NCI-H345 (cell line): ENCODE measurements at places on chromosomes 3 and 15.

GRCh38 chr15:67403428-67404154 is 117.3 kb upstream of the C15orf61 start:
- DNase-seq = no peak

DNA sequence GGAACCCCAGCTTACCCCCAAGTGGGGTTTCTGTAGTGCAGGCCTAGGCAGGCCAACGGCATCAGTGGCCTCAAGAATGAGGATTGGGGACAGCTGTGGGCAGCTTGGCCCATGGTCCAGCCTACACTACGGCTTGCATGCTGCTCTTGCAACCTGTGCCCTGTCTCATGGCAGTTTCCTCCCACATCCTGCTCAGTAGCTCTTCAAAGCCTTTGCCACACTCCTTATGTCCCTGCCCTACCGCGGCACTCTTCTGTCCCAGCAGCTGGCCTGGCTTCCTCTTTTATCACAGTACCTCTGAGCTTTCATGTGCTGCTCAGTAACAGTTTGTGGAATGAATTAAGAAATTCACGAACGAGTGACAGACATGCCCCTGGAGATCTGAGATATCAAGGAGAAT is 431.0 kb downstream of the EPHB1 start:
- DNase-seq = no peak

GRCh38 chr15:41105348-41106334 is 10.4 kb downstream of the INO80 start:
- no peak for DNase-seq

DNA sequence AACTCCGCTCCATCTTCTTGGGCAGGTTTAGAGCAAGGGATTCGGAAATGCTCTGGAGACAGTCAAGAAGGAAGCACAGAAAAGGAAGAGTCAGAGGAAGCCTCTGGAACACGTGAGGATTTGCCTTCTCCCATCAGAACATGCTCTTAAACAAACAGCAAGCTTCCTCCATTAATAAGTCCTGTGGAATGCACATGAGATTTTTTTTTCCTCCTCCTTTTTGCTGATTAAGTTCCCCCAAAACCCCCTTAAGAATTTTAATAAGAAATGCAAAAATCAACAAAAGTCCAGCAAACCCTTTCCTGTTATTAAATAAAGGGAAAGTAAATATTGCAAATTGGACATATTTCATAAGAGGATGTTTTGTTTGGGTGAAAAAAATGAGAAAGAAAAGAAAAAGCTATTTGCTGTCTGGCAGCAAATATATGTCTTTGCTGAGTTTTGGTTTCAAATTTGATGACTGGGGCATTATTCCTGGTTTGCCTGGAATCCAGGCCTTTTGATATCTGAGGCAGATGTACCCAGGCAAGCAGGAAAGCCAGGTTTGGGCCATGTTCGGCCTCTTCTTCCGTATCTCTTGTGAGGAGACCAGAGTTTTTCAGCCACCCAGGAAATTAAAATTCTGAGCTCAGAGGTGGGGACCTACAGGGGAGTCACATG is 7.9 kb upstream of the TSEN2 start:
- no peak for DNase-seq

- DNase-seq = no peak
Measured at GRCh38 chr15:42102646-42103235, 8.4 kb upstream of the PLA2G4D start.

- no peak for DNase-seq
Measured at GRCh38 chr3:4410606-4411005, 56.5 kb downstream of the SUMF1 start.

DNA sequence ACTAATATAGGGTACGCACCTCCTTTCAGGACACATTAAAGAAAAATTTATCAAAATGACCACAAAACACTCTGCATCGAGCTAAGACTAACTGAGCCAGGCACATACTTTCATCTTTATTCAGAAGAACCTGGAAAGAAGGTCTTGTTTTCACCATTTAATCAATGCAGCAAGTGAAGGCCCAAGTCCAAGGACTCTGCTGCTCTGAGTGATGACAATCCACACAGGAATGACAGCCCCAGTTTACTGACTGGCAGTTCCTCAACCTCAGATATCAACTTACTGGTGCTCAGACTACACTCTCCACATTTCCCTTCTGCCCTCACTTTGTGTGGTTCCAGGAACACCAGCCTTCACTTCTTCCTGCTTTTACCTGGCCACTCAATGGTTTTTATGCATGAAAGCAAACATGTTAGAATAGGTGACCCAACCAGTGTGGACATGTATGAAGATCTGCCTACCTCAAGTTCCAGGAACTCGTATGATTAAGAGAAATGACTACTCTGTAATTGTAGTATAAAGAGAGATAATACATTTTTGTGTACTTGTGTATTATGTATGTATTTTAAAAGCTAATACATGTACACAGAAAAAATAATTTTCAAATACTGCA is 29.1 kb upstream of the RASA2 start:
- no peak for DNase-seq

- DNase-seq = peak; percentile 43
Measured at GRCh38 chr3:184314700-184315542, 515 bp downstream of the EIF4G1 start.

DNA sequence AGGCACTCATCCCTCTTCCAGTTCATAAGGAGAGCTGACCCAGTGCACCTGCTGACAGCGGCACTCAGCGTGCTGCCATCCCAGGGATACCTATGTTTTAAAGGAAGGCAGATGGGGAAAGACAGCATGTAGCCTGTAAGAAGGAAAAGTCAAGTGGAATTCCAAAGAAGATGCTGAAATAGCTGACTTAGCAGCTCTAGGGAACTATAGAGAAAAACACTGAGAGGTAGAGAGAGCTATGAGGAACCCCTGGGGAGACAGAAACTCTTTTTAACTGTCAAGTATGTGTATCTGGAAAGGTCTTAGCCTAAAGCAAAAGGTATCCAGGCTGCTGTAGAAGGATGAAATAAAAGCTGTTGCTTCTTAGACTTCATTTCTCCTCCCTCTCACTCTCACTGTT is 113.4 kb upstream of the BCL6 start:
- no peak for DNase-seq

DNA sequence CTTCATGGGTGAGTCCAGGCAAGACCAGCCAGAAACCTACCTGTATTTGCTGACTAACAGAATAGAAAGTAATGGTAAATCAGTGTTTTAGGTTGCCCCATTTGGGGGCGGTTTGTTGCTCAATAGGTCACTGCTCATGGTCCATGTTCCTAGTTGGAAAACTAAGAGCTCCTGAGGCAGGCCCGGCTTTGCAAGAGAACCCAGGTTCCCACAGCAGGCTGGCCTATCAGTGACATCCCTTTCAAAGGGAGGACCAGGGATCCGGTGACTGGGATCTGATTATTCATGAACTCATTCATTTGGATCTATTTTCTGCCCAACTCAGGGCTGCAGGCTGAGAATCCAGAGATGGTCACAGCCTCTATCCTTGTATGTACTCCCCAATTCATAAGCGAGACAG is 163.9 kb downstream of the WNT7A start:
- no peak for DNase-seq

DNA sequence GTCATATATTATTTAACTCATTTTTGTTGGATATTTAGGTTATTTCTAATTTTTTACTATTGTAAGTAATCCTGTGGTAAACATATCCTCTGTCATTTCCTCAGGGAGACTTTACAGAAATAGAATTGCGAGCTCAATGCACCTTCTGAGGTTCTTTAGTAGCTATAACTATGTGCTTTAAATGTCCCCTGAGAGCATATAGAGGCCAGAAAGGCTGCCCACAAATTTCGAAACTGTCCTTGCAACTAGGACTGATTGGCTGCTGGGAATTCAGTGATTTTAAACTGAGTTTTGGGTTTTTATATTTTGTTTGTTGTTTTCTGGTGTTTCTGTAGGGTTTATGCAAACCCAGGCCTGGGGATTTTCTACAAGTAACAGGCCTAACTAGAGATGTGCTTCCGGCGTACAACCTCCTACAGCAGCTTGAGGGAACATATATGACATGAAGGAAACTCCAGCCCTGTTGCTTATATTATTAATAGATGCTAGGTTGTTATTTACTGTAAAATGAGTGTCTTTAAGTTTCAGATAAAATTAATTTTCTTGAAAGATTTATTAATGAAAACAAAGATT is 29.1 kb upstream of the P4HTM start:
- DNase-seq = no peak

DNA sequence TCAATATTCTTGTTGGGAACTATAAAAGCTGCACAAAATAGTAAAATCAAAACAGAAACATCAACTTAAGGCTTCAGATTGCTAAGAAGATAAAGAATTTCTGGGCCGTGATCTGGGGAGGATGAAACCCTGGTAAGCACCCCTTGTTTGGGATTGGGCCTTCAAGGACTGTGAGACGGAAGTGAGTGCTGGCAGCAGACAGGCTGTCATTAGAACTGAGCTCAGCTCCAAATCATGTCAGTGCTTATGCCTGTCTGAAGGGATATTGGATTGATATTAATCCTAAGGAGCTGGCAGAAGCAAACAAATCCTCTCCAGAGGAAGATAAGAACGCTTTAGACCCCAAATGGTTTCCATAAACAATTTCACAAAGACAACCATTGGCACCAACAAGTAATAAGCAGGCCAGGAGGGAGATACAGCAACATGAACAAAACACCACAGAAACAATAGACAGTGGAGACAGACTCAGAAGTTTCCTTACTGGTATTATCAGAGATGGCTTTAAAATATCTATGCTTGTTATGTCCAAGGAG is 72.6 kb upstream of the CTXND1 start:
- DNase-seq = no peak

- no peak for DNase-seq
Measured at GRCh38 chr3:31988271-31988670, 6.7 kb downstream of the ZNF860 start.
